Activated T-helper 17 cell treated with anti-CD3 and anti-CD28 coated beads, Interleukin-2, amount 50 U/mL, for 72 hours (primary cell): ENCODE measurements at places on chromosomes 13 and 19. TPM values are rescaled to one million over a fixed set of nuclear protein-coding genes. Genes with fewer than 3 reads are reported as not detected.

Gene MAP4K1
- total RNA-seq = 310 TPM

Gene GNA15
- total RNA-seq = 202 TPM

DNA sequence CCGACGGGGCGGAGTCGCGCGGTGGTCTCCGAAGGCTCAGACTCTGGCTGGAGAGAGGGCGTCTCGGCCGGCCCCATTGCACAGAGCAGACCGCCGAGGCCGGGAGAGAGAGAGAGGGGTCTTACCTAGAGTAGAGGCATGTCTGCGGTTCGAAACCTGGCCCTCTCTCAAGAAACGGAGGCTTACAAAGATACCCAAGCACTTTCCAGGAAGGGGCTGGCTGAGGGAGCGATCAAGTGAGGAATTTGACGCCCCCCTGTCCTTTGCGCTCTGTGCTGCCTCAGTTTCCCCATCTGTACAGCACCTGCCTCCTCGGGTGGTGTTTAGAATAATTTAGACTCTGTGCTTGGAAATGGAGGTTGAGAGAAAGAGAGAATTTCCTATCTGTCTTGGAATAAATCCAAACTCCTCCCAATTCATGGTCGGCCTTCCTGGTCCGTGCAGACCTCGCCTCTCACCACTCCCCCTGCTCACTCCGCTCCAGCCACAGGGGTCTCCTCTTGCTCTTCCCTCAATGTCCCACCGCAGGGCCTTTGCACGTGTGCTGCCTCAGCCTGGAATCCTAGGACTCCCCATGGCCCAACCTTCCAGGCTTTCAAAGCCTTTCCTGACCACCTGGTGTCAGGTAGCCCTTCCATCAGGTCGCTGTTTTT lies 658 bp upstream of the ISOC2 start:
- H3K36me3 ChIP-seq = no peaks in the 10 kb centered on the region
- ATAC-seq = no peak
- peak overlapping the region; percentile 83 for H3K27ac ChIP-seq
- H3K4me3 ChIP-seq = peak overlapping the region; percentile 88
- no peaks in the 10 kb centered on the region for H3K27me3 ChIP-seq
- peaks cover 10% of the 10 kb centered on the region for H3K4me1 ChIP-seq

Gene FOXA3
- 1.9 TPM for total RNA-seq

DNA sequence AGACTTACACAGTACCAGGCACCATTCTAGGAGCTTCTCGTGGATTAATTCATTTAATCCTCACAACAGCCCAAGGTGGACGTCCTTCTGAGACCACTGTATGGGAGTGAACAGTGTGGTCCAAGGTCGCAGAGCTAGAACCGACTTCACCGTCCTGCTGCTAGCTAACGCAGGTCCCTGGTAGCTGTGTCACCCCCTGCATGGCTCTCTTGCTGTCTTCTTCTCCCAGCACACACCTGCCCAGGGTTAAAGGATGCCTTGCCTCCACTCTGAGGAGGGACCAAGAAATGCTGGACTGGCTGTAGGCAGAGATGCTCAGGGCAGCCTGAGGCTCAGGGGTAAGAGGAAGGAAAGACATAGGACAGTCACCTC lies 3.0 kb downstream of the AKT2 start:
- peaks cover 28% of the 10 kb centered on the region for H3K4me1 ChIP-seq
- H3K36me3 ChIP-seq = peaks cover 6% of the 10 kb centered on the region
- H3K4me3 ChIP-seq = peak overlapping the region; percentile 87

DNA sequence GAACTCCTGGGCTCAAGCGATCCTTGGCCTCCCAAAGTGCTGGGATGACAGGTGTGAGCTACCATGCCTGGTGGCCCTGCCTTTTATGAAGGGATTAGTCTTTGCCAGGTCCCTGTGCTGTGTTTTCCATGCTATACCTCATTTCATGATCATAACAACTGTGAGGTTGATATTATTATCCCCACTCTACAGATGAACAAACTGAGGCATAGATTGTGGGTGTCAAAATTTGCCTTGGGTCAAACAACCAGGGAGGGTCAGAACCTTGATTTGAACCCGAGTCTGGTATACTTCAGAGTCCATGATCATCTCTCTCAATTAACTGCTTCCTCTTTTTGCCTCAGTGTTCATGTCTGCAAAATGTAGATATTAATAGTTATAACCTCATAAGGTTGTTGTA lies 6.9 kb downstream of the PINLYP start:
- peaks cover 5% of the 10 kb centered on the region for H3K4me1 ChIP-seq
- peaks cover 10% of the 10 kb centered on the region for H3K36me3 ChIP-seq
- ATAC-seq = no peak
- no peak overlapping the region for H3K27ac ChIP-seq

DNA sequence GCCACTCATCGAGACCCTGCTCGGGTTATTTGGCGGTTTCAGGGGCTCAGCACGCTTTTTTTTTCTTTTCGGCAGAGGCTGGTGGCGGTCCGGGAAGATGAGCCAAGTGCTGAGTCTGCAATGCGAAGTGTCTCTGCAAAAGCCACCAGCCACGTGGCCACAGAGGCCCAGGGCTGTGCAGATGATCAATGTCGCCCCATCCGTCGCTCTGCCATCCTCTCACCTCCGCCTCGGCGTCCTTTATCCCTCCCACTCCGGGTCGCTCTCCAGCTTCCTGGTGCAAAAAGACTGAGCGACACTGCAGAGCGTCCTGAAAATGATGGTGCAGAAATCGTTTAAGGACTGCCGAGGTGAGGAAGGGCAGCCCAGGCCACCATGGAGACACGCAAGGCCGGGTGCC lies 55.0 kb downstream of the TINCR start:
- no peak overlapping the region for H3K27ac ChIP-seq
- no peaks in the 10 kb centered on the region for H3K36me3 ChIP-seq
- no peaks in the 10 kb centered on the region for H3K4me1 ChIP-seq
- peaks cover 4% of the 10 kb centered on the region for H3K27me3 ChIP-seq
- no peak for ATAC-seq
- H3K4me3 ChIP-seq = no peak overlapping the region

Gene F2RL3
- not detected for total RNA-seq
